HTR-8/SVneo (cell line): ENCODE measurements at places on chromosomes 12 and 14.

- DNase-seq, result no peak
Measured at GRCh38 chr12:46084666-46085631, 94.6 kb upstream of the SCAF11 start.

DNA sequence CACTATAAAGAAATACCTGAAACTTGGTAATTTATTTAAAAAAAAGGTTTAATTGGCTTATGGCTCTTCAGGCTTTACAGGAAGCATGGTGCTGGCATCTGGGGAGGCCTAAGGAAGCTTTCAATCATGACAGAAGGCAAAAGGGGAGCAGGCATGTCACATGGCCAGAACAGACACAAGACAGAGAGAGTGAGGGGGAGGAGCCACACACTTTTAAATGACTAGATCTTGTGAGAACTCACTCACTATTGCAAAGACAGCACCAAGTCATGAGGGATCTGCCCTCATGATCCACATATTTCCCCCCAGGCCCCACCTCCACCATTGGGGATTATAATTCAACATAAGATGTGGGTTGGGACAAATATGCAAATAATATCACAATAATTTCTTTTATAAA, 355.6 kb downstream of the DAD1 start:
- no peak for DNase-seq

GRCh38 chr14:99040711-99041110, 231.3 kb downstream of the BCL11B start:
- no peak for DNase-seq

- DNase-seq, result no peak
Measured at GRCh38 chr14:34030864-34031263, 80.0 kb upstream of the EGLN3 start.

GRCh38 chr12:31263661-31264060, 62.3 kb downstream of the SINHCAF start:
- no peak for DNase-seq

DNA sequence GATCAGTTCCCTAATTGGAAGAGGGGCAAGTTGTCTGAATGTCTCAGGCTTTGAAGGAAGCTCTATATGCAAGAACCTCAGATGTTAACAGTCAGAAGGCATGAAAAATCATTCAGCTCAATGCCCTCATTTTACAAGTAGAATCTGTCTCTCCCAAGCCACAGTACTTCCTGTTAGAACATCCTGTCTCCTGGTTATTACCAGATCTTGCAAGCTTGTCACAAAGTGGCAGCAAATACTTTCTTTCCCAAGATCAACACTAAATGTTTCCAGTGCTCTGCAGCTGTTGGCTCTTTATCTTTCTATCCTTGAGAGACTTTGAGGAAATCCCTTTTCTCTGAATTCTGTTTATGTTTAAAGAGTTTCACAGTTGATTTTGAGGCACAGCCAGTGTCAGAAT, 235.5 kb downstream of the AKAP6 start:
- no peak for DNase-seq

DNA sequence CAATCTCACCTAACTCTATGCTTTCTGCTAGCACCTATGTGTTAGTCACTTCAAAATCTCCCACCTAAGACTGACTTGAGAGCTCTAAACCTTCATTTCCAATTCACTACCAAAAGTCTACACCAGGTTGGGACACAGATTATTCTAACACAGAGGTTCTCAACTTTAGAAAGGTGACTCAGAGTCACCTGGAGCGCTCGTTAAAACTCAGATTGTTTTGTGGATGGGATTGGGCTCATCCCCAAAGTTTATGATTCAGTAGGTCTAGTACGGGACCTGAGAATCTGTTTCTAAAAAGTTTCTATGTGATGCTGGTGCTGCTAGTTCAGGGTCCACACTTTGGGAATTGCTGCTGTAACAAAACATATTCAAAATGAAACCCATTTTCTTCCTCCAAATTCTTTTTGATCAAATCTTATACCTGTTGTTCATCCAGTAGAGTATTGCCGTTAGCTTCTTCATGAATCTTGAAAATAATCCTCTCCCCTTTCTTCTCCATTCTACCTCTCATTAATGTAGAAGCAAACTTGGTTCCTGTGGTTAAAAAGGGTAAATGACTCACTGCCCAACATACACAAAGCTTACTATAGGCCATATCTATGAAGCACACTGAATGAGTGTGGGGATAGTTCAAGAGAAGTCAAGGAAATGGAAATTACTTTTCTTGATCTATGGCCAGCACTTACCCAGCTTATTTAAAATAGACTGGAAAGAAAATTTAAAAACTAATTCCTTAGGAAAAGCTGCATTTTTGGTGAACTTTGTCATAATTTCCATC, 206.7 kb downstream of the KIF21A start:
- DNase-seq, result no peak

- no peak for DNase-seq
Measured at GRCh38 chr14:92590176-92590575, 76.6 kb downstream of the RIN3 start.
